ENCODE measurements at places on chromosomes 11 and 22.

GRCh38 chr11:112694813-112695212 is 266.4 kb upstream of the NCAM1 start:
- no peak for DNase-seq

GRCh38 chr22:47167056-47167455 is 404.6 kb downstream of the TBC1D22A start:
- DNase-seq: no peak

DNA sequence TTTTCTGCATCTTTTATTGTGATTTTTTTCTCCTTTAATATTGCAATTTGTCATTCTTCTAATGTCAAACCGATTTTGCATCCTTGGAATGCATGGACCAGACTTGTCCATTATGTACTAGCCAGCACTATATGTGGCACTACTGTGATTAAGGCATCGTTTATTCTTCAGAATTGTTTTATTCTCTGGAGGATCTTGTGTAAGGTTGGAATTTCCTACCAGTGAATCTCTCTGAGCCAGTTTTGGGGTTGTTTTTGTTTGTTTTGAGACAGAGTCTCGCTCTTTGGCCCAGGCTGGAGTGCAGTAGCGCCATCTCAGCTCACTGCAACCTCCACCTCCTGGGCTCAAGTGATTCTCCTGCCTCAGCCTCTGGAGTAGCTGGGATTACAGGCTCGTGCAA is 58.5 kb downstream of the IGLL5 start:
- no peak for DNase-seq

GRCh38 chr11:68402355-68403031 is 58.1 kb upstream of the PPP6R3 start:
- DNase-seq: no peak

DNA sequence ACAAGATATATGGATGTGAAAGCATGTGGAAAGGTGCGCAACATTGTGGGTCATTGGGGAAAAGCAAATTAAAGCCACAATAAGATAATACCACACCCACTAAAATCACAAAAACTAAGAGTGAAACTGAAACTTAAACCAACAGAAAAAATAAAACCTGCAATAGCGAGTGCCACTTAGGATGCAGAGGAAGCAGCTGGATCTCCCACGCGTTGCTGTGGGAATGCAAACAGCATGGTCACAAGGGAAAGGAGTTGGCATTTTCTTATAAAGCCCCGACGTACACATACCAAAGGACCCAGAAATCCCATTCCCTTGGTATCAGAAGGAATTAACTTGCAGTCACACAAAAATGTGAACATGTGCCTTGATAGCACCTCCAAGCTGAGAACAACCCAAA is 712.0 kb downstream of the TBC1D22A start:
- no peak for DNase-seq

- no peak for DNase-seq
These were observed 404.5 kb downstream of the LARGE1 start for GRCh38 chr22:33515795-33516194.

DNA sequence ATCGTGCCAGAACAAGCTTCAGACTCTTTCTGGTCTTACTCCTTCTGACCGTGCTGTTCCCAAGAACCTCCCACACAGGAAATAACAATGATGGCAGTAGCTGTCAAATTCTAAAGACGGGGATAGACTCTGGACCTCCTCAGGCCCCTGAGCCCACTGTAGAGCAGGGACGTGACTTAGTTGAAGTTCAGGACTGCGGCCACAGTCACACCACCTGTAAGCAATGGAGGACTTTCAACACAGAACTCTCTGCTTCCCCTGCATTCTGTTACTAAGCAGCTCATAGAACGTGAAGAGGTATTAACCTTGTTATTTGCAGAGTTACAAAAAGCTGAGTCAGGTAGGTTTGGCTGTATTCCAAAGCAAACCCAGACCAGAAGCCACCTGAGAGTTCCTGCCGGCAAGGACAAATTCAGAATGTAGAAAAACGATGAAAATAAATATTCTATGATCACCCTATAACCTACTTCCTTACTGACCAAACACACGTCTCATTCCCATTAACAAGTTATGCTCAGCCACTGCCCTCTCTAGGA is 12.7 kb downstream of the TMEM45B start:
- DNase-seq: no peak

- no peak for DNase-seq
These were observed 44.7 kb downstream of the ABTB2 start for GRCh38 chr11:34313099-34313517.

GRCh38 chr11:57310091-57310490 is 14.7 kb downstream of the TNKS1BP1 start:
- DNase-seq: no peak

DNA sequence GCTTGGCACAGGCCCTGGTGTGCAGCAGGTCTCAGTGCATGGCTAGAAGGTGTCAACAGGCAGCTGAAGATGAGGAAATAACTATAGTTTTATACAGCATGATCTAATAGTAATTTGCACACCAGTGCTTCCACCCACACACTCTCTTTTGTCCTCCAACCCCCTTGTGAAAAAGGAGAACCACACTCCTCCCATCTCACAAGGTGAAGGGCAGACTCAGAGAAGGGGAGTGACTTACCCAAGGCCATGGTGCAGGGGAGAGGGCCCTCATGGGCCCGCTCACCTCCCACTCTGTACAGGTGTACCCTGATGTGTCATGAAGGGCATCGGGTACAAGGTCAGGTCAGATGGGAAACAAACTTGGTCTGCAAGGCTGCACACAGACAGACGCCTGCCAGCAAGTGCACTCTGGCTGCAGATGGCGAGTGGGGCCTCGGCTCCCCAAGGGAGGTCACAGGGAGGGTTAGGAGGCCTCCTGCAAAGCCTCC is 53.4 kb downstream of the DGCR2 start:
- DNase-seq: no peak

GRCh38 chr11:110134110-110134509 is 40.9 kb downstream of the ZC3H12C start:
- DNase-seq: no peak

DNA sequence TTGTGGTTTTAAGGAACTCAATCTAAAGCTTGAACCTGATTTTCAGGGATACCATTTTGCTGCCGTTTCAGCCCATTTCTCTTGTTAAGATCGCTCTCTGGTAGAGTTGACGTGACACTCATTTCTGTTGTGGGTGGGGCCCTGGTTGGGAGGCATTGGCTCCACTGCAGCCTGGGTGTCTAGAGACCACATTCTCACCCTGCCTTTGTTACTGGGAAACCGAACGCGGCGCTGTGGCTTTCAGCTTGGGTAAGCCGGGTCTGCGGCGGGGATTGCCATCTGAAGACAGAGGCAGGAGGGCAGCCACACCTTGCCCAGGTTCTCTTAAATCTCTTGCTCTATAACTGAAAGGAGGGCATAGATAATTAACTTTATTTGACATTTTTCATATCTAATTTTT is 3.2 kb downstream of the EHF start:
- DNase-seq: no peak

GRCh38 chr22:22711532-22711913 is 67.1 kb downstream of the GGTLC2 start:
- no peak for DNase-seq

GRCh38 chr11:128026596-128026995 is 560.8 kb downstream of the ETS1 start:
- no peak for DNase-seq

GRCh38 chr22:36368359-36368983 is 19.3 kb downstream of the MYH9 start:
- DNase-seq: no peak

GRCh38 chr11:12248330-12248729 is 129.0 kb upstream of the PARVA start:
- DNase-seq: no peak

DNA sequence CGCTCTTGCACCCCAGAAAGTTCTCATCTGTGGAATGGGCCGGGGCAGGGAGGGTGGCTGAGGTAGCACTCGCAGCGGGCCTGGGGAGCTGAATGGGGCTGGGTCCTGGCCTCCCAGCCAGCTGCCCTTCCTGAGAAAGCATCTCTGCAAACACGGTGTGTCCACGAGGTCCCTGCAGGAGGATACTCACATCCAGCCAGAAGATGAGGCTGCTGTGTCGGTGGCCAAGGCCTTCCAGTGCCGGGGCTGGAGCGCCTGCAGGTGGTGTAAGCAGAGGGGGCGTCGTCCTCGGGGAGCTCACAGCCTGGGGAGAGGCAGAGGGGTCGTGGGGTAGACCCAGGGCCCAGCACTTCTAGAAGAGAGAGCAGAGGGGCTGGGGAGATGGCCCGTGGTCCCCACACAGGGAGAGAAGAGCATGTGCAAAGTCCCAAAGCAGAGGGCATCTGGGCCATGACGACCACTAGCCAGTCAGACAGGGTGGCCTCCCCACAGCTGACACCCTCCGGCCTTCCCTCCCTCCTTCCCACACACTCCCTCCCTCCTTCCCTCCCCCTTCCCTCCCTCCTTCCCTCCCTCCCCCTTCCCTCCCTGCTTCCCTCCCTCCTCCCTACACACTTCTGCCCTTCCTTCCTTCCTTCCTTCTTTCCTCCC is 97.9 kb downstream of the WNT7B start:
- no peak for DNase-seq

- DNase-seq: no peak
These were observed 23.7 kb upstream of the FGF3 start for GRCh38 chr11:69842746-69843528.

- no peak for DNase-seq
These were observed 50.7 kb downstream of the NAV2 start for GRCh38 chr11:19763330-19763729.

DNA sequence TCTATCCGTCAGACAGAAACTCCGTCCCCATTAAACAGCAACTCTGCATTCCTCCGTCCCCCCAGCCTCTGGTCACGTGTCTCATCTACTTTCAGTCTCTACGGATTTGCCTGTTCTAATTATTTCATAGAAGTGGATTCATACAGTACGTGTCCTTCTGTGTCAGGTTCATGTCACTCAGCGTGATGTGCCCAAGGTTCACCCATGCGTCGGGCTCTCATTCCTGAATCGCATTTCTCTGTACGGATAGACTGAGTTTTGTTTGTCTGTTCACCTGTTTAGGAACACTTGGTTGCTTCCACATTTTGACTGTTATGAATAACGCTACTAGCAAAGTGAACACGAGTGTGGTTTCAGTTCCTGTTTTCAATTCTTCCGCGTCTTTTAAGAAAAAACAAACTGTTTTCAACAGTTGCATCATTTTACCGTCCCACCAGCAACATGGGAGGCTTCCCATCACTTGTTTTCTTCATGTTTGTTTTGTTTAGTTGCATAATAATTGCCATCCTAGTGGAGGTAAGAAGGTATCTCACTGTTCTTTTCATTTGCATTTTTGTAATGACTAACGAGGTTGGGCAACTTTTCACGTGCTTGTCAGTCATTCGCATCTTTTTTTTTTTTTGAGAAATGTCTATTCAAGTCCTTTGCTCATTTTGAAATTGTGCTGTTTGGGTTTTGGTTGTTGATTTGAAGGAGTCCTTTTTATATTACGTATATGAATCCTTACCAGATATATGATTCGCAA is 8.9 kb upstream of the NLRP6 start:
- no peak for DNase-seq

DNA sequence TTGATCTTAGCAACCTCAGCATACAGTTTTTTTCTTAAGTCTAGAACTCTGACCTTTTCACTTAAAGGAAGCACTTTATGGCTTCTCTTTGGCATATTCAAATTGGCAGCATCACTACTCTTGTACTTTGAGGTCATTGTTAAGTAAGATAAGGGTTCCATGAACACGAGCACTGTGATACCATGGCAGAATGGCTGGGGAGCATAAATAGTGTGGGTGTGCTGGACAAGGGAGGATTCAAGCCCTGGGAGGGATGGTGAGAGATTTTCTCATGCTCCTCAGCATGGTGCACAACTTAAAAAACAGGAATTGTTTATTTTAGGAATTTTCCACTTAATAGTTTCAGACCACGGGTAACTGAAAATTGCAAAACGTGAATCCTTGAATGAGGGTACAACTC is 111.4 kb downstream of the ATXN10 start:
- no peak for DNase-seq

- no peak for DNase-seq
These were observed 222.3 kb downstream of the ETS1 start for GRCh38 chr11:128365044-128365443.

GRCh38 chr11:13338427-13339069 is 61.0 kb downstream of the BMAL1 start:
- no peak for DNase-seq

DNA sequence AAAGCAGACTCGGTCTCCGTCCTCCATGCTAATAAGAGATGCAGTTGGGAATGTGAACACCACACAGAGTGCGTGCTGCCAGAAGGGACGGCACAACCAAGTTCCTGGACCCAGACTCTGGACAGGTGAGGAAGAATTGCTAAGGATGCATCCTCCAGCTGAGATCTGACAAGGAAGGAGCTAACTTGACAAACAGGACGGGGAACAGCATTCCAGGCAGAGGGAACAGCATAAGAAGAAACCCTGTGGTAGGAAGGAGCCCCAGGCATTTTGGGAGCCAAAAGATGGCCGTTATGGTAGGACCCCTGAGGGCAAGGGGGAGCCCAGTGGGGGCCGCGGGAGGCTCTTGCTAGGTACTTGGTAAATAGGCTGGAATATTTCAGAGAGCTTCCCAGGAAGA is 6.0 kb downstream of the OSM start:
- DNase-seq: no peak

DNA sequence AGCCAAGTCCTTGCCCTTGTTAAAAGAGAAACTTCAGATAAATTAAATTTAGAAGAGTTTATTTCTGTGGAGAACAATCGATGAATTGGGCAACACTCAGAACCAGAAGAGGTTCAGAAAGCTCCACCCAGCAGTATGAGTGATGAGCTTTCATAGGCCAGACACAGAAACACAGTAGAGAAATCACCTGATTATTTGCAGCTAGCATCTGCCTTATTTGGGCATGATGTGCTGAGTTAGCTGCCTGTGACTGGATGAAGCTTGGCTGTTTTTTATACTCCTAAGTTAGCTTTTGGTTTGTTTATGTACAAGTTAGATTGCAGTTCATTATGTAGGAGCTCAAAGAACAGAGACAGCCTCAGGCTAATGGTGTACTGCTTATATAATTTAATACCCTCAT is 269.5 kb upstream of the SESN3 start:
- DNase-seq: no peak

GRCh38 chr11:82680252-82680651 is 53.4 kb downstream of the FAM181B start:
- no peak for DNase-seq

DNA sequence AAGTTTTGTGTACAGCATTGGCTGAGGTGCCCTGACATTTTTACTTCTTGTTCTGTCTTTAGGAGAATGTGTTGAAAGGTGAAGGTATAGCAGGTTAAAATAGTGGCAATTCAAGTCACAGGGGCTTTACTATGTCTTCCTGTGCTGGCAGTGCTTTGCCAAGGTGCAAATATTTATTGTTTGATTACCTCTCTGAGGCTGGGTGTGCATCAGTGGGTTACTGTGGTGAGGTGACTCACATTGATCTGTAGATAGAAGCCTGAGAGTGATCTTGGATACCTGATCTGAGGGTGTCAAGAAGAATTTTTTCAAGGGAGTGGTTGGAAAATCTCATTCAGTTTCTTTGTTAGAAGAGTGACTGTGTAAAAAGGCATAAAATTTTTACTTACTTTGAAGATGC is 90.0 kb downstream of the ARHGAP42 start:
- DNase-seq: no peak

GRCh38 chr11:12868315-12869073 is 140.6 kb upstream of the RASSF10 start:
- no peak for DNase-seq

GRCh38 chr11:95832763-95833162 is 42.5 kb downstream of the CEP57 start:
- no peak for DNase-seq

GRCh38 chr22:40423882-40424640 is 53.7 kb downstream of the SGSM3 start:
- DNase-seq: no peak

Measured in stimulated activated CD4-positive, alpha-beta T cell treated with anti-CD3 and anti-CD28 coated beads, TNF-alpha, amount 100 ng/mL, for 1 hour (primary cell).